ENCODE measurements at places on chromosomes 5 and 9.
A peak's percentile ranks its signal among the peaks of the same experiment; 100 is the strongest.

- no peak for DNase-seq
These were observed 291.1 kb downstream of the MLLT3 start for GRCh38 chr9:20331095-20331685.

GRCh38 chr9:137293094-137293481, 9.0 kb downstream of the NRARP start:
- no peak for DNase-seq

GRCh38 chr5:53472720-53473510, 7.5 kb upstream of the FST start:
- no peak for DNase-seq

DNA sequence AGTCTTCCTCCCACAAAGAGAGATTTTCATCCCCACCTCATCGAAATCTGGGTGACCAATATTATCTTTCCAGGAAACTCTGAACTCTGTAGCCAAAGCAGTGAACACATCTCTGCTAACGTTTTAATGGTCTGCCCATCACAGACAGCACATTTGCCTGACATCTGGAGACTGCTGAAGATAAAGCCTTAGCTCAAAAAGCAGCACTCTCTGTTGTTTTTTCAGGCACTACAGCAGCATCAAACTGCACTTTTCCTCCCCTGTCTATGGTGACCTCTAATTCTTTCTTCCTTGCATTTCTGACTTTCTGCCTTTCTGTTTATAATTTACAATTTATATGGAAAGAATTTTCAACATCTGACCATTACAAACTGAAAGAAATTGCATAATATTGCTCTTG, 66.8 kb downstream of the RAB3C start:
- no peak for DNase-seq

DNA sequence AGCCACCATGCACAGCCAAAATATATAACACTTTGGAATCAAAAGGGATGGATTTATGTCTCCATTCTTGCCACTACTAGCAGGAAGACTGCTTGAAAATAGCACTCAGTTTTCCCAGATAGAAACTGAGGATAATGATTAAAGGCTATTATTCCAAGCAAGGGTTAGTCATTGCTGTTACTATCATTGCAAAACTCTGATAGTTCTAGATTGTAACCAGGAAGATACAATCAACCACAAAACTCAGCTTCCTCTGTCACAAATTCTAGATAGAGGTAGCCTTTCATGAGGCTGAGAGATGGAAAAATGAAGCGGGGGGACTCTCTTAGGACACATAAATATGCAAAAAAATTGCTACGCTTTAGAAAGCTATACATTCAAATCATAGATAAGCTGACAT, 3.1 kb downstream of the ANXA1 start:
- no peak for DNase-seq

DNA sequence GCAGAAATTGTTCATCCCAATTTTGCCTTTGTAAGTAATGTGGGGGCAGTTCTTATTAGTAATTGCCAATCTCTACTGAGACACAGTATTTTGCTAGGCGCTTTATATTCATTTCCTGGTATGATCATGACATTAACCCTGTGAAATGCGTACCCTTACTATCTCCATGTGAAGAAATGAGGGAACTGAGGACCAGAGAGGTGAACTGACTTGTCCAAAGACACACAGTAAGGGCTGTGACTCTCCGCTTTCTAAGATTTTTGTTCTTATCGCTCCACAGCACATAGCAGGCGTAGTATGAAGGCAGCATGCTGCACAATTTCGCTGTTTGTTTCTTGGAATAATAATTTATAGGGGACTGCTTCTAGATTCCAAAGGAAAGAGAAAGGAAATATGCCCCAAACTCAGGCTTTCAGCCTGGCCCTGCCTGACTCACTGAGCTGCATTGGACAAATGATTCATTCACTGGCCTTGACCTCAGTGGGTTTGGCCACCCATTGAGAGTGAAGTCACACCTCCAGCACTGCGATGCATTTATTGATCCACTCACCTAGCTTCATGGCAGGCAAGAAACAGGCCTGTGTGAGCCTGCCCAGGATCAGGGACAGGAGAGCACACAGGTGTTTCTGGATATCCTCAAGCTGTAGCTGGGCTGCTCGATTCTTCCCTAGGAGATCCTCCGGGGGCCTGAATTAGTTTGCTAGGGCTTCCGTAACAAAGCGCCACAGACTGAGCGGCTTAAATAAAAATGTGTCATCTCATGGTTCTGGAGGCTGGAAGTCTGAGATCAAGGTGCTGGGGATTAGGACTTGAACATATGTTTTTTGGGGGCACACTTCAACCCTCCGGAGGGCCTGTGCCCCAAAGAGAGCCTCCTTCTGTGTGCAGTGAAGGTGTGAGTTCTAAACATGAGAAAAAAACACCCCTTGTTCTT, 7.2 kb upstream of the DUSP1 start:
- DNase-seq: peak; percentile 44

GRCh38 chr5:117590944-117591343, 1016.3 kb upstream of the SEMA6A start:
- DNase-seq: no peak

DNA sequence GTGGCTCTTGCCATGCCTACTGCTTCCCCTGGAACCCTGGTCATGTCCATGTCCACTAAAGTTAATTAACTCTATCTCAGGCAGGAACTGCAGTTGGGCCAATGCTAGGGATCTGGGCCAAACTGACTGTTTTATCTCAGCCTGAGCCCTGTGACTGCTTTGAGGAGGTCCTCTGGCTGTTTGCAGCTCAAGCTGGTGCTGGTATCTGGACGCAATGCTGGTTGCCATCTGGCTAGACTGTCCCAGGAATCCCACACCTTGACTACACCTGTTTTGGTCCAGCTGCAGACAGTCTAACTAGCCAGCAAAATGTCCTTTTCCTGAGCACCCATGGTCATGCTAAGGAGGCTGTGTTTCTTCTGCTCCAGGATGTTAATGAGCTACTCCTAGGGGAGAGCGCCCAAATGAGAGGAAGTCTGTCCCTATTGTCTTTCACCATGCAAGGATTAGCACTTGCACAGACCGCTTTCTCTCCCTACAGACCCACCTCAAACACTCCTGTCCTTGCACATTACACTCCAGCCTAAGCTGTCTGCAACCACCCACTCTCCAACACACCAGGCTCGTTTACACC, 251.0 kb downstream of the SH3GL2 start:
- DNase-seq: no peak

DNA sequence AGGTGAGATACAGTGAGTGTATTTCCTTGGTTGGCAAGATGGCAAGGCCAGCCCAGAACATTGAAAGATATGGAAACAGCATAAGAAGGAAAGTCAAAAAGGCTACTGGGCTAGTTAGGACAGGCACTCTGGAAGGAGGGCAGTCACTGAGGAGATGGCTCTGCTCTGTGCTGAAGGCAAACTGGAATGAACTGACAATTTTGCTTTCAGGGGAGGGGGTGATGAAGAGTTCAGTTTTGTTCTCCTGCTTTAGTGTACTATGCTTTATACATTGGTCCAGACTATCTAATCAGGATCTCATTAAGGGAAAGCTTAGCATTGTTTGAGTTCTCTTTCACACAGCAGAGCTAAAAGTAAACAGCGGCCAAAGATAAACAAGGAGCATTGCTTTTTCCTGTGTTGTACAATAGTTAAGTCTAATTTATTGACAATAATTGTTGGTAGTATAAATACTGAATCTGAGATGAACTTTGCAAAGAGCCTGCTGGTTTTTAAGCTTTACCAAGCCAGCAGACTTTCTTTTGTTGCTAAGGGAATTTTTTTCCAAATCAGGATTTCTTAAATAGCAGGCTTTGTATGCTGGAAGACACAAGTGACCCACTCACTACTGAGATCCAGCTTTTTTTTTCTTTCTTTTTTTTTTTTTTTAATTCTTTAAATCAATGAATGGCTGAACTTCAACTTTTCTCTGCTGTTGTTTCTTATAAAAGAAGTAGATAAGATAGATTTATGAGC, 355.5 kb downstream of the ARRDC3 start:
- no peak for DNase-seq

Data from CD4-positive, alpha-beta T cell treated with Interferon gamma for 1 hour (primary cell).